ENCODE measurements at places on chromosomes 16 and 17. TPM values are rescaled to one million over a fixed set of nuclear protein-coding genes. Genes with fewer than 3 reads are reported as not detected.
A peak's percentile ranks its signal among the peaks of the same experiment; 100 is the strongest.

RPRML gene
- 1.6 TPM for total RNA-seq

MYH2 gene
- total RNA-seq: 0.05 TPM

ALOXE3 gene
- total RNA-seq: 0.09 TPM

C17orf67 gene
- total RNA-seq: 2.4 TPM

NPIPB5 gene
- 159 TPM for total RNA-seq

PYY gene
- not detected for total RNA-seq

PPP1R27 gene
- not detected for total RNA-seq

CDC6 gene
- 104 TPM for total RNA-seq

VAT1L gene
- total RNA-seq: 5.2 TPM

HOXB4 gene
- 4.4 TPM for total RNA-seq

SPEM1 gene
- total RNA-seq: 0.26 TPM

DNA sequence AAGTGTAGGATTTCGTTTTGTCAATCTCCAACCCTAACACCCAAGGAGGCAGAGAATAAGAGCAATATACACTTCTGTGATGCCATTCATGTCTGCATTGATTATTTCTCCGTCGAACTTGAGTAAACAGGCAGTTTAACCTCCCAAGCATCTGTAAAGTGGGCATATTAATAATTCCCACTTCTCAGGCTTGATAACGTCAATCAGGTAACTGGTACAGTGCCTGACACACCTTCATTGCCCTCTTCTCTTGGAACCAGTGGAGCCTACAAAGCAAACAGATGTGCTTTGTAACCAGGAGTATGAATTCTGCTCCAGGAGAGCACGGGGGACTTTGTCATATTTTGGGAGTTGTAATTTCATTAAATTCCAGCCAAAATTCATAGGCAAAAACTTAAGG lies 32.5 kb upstream of the PLCG2 start:
- no peaks in the 10 kb centered on the region for H3K36me3 ChIP-seq
- H3K4me3 ChIP-seq: peak overlapping the region; percentile 65
- peaks cover 9% of the 10 kb centered on the region for H3K4me1 ChIP-seq
- no peak overlapping the region for H3K27ac ChIP-seq

- no peak overlapping the region for H3K27ac ChIP-seq
- H3K4me1 ChIP-seq: no peaks in the 10 kb centered on the region
- no peaks in the 10 kb centered on the region for H3K27me3 ChIP-seq
- peaks cover 7% of the 10 kb centered on the region for H3K36me3 ChIP-seq
These were observed 19.1 kb downstream of the CAPNS2 start for GRCh38 chr16:55585631-55586030.

GRCh38 chr17:28468781-28469180 lies 4.7 kb upstream of the SLC13A2 start:
- H3K36me3 ChIP-seq: no peaks in the 10 kb centered on the region
- H3K27me3 ChIP-seq: peaks cover 21% of the 10 kb centered on the region
- no peak overlapping the region for H3K4me3 ChIP-seq
- no peaks in the 10 kb centered on the region for H3K4me1 ChIP-seq
- no peak for DNase-seq

DNA sequence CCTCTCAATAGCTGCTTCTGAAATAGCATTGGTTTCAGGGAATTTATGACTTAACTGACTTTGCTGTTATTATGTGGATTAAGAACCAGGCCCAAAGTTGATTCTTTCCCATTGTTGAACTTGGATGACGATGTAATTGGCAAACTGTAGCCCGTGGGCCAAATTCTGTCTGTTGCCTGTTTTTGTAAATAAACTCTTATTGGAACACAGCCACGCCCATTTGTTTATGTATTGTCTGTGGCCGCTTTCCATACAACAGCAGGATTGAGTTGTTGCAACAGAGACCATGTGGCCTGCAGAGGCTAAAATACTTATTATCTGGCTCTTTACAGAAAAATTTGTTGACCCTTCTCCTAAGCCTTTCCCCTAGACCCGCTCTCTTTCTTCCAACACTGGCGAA lies 31.6 kb downstream of the NTN1 start:
- peaks cover 34% of the 10 kb centered on the region for H3K4me1 ChIP-seq
- H3K27me3 ChIP-seq: peaks cover 11% of the 10 kb centered on the region
- no peaks in the 10 kb centered on the region for H3K36me3 ChIP-seq
- DNase-seq: no peak
- no peak overlapping the region for H3K4me3 ChIP-seq

DNA sequence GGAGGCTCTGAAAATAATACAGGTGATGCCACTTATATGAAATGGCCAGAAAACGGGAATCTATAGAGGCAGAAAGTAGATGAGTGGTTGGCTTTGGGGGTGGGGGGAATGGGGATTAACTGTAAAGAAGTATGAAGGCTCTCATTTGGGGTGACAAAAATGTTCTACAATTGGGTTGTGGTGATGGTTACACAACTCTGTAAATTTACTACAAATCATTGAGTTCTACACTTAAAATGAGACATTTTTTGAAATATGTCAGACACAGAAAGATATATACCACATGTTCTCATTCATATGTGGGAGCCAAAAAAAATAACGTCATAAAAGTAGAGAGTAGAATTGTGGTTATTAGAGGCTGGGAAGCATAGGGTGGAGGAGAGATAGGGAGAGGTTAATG lies 25.7 kb downstream of the ARHGAP17 start:
- H3K27me3 ChIP-seq: no peaks in the 10 kb centered on the region
- peaks cover 46% of the 10 kb centered on the region for H3K4me1 ChIP-seq
- DNase-seq: no peak
- H3K27ac ChIP-seq: no peak overlapping the region

DNA sequence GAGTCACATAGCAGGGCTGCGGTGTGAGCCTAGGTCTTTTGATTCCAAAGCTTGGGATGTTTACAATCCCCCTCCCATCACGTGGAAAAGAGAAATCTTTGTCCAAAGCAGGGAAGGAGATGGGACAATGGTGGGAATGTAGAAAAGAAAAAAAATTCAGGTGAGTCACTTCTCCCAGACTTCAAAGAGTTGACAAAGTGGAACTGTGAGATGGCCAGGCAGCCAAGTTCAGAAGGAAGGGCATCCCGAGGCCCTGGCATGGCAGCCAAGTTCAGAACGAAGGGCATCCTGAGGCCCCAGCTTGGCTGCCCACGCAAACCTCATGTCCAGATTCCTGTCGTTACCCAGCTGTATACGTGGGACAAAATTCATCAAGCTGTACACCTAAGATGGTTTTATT lies 47.5 kb downstream of the FOXL1 start:
- H3K27ac ChIP-seq: no peak overlapping the region
- H3K27me3 ChIP-seq: peaks cover 4% of the 10 kb centered on the region
- no peak overlapping the region for H3K4me3 ChIP-seq
- no peaks in the 10 kb centered on the region for H3K36me3 ChIP-seq
- H3K4me1 ChIP-seq: peaks cover 7% of the 10 kb centered on the region

GRCh38 chr17:1714427-1714979 lies 4.3 kb upstream of the TLCD2 start:
- DNase-seq: peak; percentile 86
- no peaks in the 10 kb centered on the region for H3K36me3 ChIP-seq
- peaks cover 10% of the 10 kb centered on the region for H3K27me3 ChIP-seq
- peaks cover 30% of the 10 kb centered on the region for H3K4me1 ChIP-seq
- H3K4me3 ChIP-seq: peak overlapping the region; percentile 87

GRCh38 chr16:74601126-74601871 lies 5.6 kb downstream of the GLG1 start:
- H3K4me1 ChIP-seq: peaks cover 34% of the 10 kb centered on the region
- H3K27ac ChIP-seq: no peak overlapping the region
- peaks cover 8% of the 10 kb centered on the region for H3K36me3 ChIP-seq

- DNase-seq: no peak
- no peak overlapping the region for H3K27ac ChIP-seq
- peaks cover 14% of the 10 kb centered on the region for H3K4me1 ChIP-seq
- H3K36me3 ChIP-seq: peaks cover 2% of the 10 kb centered on the region
- no peaks in the 10 kb centered on the region for H3K27me3 ChIP-seq
- H3K4me3 ChIP-seq: no peak overlapping the region
These were observed 21.4 kb upstream of the NOL11 start for GRCh38 chr17:67696347-67696746.

DNA sequence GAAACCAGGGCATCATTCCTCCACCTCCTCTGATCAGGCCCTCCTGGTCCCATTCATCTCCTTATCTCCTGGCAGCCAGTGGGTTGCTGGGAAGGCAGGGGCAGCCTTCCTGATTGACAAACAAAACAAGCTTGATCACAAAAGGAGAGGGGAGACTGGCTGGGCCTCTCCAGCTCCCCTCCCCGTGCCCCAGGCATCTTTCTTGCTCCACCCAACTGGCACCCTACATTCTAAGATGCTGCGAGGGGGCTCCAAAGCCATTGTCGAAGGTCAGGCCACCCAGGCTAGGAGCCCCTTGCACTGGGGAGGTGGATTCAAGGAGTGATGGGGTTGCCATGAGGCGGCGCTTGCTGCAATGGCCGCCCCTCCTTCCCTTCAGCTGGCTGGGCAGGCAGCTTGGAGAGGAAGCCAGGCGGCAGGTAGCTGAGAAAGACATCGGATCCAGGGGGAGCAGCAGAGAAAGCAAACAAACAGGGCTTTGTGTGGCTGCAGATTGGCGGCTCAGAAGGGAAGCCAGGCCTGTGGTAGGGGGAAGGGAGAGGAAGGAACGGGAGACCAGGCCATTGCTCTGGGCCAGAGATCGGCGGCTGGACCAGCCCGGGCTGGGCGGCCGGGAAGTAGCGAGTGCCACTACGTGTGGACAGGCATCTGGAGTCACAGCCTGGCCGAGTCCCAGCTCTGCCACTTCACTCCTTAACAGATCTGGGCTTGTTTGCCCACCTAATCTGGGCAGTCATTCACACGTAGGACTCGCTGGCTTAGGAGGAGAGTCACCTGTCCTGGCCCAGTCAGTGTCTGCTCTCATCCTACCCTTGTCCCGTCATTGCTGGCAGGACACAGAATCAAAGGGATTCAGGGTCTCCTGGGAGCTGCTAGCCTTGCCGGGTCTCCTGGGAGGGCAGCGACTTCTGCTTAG lies 12.3 kb downstream of the RAI1 start:
- H3K36me3 ChIP-seq: no peaks in the 10 kb centered on the region
- H3K4me3 ChIP-seq: peak overlapping the region; percentile 93
- H3K4me1 ChIP-seq: peaks cover 77% of the 10 kb centered on the region
- H3K27me3 ChIP-seq: no peaks in the 10 kb centered on the region
- peak; percentile 54 for DNase-seq
- H3K27ac ChIP-seq: peak overlapping the region; percentile 99

GRCh38 chr17:34614698-34615097 lies 35.3 kb downstream of the TMEM132E start:
- H3K27ac ChIP-seq: peak overlapping the region; percentile 96
- H3K4me3 ChIP-seq: peak overlapping the region; percentile 64
- DNase-seq: no peak
- H3K4me1 ChIP-seq: peaks cover 60% of the 10 kb centered on the region
- H3K36me3 ChIP-seq: no peaks in the 10 kb centered on the region

DNA sequence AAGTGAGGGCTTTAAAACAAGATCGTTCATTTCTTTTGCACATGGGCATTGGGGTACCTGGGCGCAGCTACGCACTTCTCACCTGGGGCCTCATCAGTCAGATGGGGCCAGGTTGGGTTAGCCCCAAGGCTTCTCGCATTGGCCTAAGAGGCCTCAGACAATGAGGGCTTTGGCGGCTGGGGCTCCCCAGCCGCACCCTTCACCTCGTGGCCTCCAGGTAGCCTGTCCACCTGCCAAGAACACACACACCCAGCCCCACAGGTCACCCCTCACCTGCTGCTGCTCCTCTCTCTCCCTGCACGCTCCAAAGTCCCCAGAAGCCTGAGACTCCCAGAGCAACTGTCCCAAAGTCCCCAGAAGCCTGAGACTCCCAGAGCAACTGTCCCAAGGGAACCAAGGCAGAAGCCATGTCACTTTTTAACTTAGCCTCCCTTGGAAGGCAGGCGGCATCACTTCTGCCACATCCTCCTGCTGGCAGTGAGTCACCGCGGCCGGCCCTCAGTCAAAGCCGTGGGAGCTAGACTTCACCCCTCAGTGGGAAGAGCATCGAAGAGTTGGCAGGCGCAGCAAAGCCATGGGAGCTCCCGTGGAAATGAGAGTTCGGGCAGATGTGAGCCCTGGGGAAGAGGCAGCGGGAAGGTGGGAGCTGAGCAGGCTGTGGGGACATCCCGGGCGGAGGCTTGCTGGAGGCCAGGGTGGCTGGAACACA lies 78.9 kb upstream of the PLCG2 start:
- H3K27ac ChIP-seq: no peak overlapping the region
- no peak overlapping the region for H3K4me3 ChIP-seq
- H3K27me3 ChIP-seq: no peaks in the 10 kb centered on the region
- peaks cover 9% of the 10 kb centered on the region for H3K36me3 ChIP-seq

DNA sequence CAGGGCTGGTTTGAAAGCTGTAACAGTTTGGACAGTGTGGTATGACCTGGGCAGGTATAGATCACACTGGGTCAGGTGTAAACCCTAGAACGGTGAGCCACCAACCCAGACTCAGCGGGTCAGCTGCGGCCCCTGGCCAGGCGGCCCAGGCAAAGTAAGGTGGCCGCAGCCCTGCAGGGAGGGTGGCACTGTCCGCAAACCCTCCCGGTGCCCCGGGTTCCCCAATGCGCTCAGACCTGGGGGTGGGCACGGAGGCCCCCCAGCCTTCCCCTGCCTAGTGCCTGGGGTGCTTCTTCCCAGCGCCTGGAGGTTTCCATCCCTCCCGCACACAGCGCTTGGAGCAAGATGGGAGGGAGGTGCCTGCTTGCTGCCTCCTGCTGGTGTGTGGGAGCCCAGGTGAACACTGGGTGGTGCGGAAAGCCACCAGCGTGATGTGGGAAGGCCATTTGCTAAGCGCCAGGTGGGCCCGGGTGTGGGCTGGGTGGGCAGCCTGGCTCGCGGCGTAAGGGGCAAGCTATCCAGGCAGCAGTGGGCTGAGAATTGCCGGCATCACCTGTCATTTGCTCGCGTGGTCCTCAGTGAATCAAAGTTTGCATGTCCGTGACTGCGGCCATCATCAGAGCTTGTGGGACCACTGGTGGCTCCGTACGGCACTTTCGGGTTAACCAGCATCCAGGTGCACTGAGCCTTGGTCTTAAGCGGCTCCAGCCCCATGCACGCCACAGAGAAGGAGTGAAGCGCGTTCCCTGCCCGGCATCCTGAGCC lies 47.3 kb upstream of the GNG13 start:
- no peak overlapping the region for H3K4me3 ChIP-seq
- DNase-seq: no peak
- H3K4me1 ChIP-seq: peaks cover 3% of the 10 kb centered on the region
- H3K36me3 ChIP-seq: peaks cover 18% of the 10 kb centered on the region
- no peaks in the 10 kb centered on the region for H3K27me3 ChIP-seq

DNA sequence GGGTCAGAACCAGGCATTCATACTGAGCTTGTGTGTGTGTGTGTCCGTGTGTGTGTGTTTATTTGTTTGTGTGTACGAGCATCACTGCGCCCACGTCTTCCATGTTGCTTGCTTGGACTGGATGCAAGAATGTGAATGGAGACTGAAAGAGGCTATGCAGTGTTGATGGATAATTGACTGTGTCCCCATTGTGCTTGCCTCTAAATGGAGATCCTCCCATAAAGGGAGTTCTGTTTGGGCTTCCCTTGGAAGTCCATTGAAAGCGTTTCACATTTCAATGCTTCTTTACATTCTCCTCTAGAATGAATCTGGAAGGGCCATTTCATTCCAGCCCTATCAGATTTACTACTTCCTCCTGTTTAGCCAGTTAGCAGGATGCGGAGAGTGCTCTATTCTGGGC lies 124.0 kb downstream of the GP2 start:
- H3K36me3 ChIP-seq: no peaks in the 10 kb centered on the region
- H3K4me1 ChIP-seq: peaks cover 11% of the 10 kb centered on the region
- H3K27ac ChIP-seq: no peak overlapping the region

GRCh38 chr17:6498356-6498755 lies 54.1 kb downstream of the PIMREG start:
- no peak for DNase-seq
- H3K36me3 ChIP-seq: no peaks in the 10 kb centered on the region
- H3K27me3 ChIP-seq: peaks cover 9% of the 10 kb centered on the region
- peaks cover 25% of the 10 kb centered on the region for H3K4me1 ChIP-seq

Data from neural crest cell (in vitro differentiated cells).